ENCODE measurements at places on chromosomes 16 and 17.

DNA sequence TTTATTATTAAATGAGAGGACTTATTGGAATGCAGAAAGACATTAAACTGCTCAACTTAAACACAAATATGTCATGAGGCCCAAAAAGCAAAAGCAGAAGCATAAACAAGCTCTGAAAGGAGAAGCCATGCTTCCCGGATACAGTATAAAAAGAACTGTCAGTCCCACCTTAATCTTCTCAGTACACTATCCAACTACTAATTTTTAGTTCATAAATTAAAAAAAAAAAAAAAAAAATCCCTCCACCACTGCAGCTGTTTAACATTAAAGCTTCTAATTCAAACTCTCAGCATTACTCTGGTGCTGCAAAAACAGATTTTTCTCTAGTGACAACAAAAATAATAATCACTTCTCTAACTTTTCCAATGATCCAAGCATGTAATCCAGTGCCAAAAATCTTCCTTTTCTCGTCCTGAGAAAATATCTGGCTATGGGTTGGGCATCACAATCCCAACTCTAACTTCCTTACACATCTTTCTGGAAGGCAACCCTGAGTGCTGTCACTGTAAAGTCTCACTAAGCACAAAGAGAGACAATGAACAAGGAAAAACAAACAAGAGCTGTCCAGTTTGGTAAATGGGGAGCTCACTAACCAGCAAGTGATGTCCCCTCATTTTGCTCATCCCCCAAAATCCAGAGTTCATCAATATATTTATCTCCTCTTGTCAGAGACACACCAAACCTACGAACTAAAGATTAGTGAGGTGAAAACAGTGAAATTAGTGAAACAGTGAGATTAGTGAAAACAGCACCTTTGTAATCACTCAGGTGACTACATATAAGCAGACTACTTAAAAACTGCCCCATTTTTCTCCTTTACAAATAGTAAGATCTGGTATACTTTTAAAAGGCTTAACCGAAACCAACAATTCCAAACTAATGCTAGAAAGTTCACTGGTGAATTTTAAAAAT lies 5.5 kb downstream of the USP32 start:
- no peak for DNase-seq

DNA sequence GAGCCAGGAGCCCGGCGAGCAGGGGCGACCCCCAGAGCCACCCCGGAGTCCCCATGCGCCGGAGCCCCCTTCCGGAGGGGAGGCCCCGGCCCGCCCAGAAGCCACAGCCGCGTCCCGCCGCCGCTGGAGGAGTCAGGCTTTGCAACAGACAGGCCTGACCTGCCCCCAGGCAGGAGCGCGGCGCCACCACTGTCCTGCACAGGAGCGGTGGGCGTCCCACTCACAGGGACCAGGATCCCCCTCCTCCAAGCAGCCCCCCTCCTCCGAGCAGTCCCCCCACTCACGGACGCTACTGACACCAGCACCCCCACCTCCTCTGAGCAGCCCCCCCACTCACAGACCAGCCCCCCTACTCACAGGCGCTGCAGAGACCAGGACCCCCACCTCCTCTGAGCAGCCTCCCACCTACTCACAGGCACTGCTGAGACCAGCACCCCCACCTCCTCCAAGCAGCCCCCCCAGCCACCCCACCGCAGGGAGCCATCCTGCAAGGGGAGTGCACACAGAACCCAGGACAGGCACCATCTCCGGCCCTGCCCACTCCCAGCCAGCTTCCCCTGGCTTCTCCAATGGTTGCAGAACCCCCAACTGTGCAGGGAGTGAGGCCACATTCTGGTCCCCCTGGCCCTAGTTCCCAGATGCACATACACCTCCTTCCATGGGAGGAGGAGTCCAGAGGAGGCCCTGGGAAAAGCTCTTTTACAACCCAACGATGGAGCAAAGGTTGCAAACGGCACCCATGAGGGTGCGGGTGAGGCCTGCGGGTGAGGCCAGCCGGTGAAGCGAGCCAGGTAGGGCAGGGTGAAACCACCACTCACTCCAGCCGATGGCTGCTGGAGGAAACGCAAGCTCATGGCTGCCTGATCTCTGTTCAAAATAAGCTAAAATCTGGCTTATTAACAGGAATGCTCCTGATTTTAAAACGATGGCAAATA lies 69.9 kb downstream of the ABR start:
- no peak for DNase-seq

DNA sequence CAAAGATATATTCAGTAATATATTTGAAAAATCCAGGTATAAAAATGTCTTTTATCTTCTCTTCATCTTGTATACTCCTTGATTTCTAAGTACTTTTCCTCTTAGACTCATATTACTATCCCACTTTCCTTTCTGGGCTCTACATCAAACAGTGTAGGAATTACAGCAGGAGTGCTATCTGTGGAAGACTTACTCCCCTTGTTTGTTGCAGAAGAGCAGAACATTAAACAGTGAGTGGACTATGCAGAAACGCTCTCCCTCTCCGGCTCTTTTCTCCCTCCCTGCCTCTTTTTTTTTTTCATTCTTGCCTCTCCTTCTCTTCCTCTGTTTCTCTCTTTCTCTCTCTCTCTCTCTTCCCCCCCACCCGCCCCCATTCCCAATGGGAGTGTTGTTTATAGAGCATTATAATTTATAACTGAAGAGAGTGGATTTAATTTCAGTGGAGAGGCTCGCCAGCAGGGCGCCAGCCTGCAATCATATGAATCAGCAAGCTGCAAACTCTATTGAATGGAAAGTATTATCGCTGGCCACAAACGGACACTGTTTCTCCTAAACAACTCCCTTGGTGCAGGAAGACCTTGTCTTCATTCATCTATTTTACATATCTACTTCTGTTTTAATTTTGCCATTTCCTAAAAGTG lies 242.3 kb upstream of the TBX2 start:
- no peak for DNase-seq

- DNase-seq, result no peak
Observed at GRCh38 chr17:10369239-10369638, 3.6 kb downstream of the MYH13 start.
